Amniotic epithelial cell (primary cell): ENCODE measurements at places on chromosomes 12 and 14.

DNA sequence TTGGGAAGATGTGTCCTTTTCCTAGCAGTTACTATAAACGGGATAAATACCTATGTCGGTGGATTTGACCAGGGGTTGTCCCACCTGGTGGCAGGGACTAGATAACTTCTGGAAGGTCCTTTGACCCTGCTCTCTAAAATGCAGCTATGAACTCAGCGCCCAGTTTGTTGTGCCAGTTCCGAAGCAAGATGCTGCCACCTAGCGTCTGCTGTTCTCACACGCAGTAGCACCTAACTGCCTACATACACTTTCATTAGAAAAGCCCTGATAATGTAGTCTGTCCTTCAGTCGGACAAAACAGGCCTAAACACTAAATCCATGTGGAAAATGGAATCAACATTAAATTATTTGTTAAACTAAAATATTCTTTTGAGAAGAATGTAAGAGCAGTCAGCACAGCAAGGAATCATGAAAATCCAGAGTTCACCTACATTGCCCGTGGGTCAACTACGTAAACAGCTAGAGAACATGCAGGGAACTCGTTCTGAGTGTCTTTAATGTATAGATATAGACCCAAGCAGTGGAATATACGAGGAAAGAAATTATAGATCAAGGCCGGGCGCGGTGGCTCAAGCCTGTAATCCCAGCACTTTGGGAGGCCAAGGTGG lies 51.1 kb upstream of the CRACR2A start:
- DNase-seq, result peak; percentile 64

DNA sequence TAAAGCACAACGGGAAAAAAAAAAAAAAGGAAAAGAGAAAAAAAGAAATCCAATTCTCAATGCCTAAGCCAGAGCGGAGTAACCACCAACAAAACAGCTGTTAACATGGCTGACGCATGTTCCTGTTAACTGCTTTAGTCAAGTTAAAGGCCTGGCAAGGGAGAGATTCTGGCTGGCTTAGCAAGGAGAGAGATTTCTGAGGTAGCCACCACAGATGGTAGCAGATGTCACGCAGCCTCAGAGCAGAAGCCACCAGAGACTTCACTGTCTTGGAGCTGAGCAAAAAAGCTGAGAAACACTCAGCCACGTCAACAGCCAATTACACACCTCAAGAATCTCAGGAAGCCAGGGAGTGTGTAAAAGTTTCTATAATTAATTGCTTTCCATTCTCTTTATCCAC lies 87.1 kb downstream of the TMCC3 start:
- DNase-seq, result no peak

DNA sequence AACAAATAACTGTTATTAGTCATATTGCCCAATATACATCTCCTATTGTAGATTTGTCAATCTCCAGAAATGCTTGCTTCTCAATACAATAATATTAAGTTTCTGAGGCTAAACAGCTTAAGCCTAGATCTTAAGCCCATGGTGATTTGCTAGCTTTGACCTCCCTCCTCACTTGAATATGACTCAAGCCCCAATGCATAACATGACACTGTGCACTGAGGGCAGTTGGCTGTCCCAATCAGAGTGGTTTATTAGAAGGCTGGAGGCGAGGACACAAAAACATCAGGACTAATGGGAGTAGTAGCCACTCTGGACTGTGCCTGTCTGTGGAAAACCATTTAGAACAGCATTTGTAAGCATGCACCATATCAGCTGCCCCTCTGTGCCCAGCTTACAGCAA lies 81.1 kb upstream of the GTF2A1 start:
- DNase-seq, result no peak

- no peak for DNase-seq
These were observed 38.9 kb upstream of the FUT8 start for GRCh38 chr14:65373671-65374039.

DNA sequence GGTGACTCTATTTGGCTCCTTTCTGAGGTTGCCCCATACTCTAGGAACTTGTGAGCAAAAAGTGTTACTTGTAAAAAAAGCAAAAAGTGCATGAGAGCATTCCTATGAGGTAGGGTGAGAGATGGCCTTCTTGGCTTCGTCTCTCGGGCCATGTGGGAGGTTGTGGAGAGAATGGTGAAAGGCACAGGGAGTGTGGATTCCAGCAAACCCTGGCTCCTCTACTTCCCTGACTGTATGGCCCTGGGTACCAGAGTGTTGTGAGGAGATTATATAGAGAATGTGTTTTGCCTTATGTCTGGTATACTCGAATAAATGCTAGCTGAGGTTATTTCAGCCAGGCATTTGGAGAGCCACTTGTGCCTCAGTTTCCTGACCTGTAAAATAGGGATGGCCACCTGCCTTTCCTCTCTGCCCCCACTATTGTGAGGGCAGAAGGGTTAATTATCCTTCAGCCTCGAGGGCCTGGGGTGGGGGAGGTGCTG lies 11.0 kb downstream of the PLEKHG3 start:
- no peak for DNase-seq

DNA sequence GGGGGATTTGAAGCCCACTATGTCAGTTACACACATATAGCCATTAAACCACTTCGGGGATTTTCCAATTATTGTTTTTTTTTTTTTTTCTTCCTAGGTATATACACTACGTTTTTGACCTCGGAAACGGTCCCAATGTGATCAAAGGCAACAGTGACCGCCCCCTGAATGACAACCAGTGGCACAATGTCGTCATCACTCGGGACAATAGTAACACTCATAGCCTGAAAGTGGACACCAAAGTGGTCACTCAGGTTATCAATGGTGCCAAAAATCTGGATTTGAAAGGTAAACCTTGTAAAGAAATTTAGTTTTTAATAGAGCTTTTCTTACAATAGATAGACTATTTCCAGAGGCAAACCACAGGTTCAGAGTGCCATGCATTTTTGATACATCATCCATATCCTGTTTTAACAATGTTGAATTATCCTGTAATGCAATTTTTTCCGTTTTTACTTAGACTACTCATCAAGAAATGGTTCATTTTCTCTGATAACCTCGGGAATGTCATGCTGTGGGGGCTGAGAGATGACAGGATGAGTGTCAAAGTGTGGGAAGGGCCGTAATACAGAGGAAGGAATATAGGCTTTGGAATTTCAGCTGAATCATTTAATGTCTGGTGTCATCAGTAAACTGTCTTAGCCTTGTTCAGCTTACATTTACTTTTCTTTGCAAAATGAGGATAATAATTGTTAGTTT lies 797.1 kb downstream of the NRXN3 start:
- peak; percentile 51 for DNase-seq

GRCh38 chr12:6532051-6532926 lies 2.0 kb upstream of the GAPDH start:
- peak; percentile 96 for DNase-seq

DNA sequence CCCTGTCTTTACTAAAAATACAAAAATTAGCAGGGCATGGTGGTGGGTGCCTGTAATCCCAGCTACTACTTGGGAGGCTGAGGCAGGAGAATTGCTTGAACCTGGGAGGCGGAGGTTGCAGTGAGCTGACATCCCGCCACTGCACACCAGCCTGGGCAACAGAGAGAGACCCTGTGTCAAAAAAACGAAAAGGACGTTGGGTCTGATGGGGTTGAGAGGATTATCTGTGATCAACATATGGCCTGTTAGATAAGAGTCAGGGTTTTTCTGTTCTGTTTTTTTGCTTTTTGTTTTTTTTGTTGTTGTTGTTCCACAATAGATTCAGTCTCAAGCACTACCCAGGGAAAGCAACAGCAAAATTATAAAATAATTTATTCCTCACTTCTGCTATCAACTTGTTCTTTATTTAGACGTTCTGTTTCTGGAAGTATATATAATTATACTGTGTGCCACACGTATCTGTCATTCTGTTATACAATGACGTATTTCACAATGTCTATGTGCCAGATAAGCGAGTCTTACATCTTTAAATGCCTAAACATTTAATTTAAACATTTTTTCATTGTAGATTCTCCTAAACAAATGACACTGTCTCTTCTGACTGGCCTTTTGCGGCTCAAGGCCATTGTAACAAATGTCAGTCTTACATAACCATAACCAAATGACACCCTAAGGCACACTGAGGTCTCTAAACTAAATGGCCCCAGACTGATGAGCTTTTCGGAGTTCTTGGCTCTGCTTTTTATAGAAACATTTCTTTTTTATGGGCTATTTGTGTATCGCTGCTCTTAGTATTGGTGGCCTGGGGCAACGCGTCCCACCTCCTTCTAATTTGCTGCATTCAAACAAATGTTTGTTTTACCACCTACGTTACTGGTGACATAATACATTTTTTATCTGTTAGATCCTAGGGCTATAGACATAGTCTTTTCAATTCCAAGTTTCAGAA lies 7.2 kb upstream of the P2RX4 start:
- DNase-seq, result no peak

DNA sequence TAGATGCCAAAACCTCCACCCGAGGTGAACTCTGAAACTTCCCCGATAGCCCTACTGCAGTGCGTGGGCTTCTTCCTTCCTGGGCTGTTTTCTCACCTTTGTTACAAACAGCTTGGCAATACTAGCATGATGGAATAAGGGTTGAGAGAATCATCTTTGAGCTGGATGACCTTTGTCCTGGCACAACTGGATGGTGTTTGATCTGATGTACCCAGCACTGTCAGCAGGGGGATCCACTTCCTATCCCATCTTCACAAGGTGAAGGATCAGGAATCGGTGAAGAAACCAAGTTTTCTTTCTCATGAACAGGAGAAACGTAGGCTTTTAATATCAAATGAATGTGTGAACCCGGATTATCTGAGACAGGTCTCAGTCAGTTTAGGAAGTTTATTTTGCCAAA lies 19.5 kb upstream of the LRRC10 start:
- DNase-seq, result peak; percentile 12

- DNase-seq, result no peak
These were observed 131.9 kb downstream of the CEP128 start for GRCh38 chr14:80809663-80810062.

- DNase-seq, result no peak
These were observed 2.8 kb downstream of the IRF2BPL start for GRCh38 chr14:77025744-77026165.

- no peak for DNase-seq
These were observed 19.2 kb downstream of the PTHLH start for GRCh38 chr12:27953348-27953747.

DNA sequence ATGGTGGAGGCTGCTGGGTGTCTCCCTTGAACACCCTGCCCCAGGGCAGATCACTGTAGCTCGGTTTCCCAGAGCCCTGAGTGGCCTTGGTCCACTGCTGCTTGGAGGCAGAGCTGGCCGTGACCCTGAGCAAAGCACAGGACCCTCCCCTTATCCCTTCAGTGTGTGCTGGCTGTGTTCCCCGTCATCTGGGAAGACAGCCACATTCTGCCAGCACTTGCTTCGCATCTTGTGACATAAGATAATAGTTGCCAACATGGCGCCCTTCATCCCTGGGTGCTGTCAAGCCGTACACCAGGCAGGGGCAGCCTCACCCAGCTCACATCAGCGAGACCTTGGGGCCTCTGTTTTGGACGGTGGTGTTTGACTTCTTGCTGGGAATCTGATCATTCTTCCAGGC lies 12.1 kb upstream of the ALDH2 start:
- no peak for DNase-seq

GRCh38 chr12:97260786-97261185 lies 201.8 kb upstream of the RMST start:
- no peak for DNase-seq

DNA sequence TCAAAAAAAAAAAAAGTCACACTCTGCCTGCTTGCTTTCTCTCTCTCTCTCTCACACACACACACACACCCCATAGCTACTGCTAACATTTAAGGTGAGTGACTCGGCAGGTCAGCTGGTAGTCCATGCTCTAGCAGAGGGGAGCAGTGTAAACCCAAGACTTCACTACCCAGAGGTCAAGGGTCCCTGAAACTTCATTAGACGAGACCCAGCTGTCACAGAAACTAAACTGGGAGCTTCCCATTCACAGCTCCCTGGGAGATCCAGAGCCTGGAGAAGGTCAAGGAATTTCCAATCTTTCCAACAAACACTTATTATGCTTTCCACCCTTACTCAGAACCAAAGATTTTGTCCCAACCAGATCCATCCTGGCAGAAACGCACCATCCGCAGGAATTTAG lies 33.2 kb downstream of the CKAP4 start:
- no peak for DNase-seq

DNA sequence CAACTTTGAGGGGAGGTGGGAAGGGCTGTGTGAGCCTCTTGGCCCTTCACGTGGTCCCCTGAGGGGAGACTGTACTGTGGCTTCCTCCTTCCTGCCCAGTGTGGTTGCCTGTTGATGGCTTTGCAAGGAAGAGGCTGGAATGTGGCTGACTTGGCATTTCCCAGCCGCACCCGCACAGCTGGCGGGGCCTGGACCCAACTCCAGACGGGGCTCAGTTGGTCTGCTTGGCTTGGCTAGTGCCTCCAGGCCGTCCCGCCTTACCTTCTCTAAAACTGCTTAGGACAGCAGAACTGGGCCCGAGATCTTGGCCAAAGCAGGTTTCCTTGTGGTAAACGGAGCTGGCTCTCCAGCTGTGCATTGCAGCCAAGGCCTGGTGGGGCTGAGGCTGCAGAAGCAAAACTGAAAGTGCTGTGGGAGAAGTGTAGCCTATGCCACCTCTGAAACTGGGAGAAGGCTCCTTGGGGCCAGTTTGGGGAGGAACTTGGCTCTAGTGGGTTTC lies 139.5 kb downstream of the SMOC1 start:
- DNase-seq, result peak; percentile 3

- no peak for DNase-seq
These were observed 151.0 kb downstream of the TPH2 start for GRCh38 chr12:72089678-72090077.

DNA sequence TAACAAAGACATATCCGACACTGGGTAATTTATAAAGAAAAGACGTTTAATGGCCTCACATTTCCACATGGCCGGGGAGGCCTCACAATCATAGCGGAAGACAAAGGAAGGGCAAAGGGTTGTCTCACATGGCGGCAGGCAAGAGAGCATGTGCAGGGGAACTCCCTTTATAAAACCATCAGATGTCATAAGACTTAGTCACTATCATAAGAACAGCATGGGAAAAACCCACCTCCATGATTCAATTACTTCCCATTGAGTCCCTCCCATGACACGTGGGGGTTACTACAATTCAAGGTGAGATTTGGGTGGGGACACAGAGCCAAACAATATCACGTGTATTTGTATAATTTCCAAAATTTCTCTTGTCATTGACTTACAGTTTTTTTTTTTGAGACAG lies 5.5 kb upstream of the LMNTD1 start:
- DNase-seq, result peak; percentile 35
